ENCODE measurements at places on chromosomes 16 and 17. TPM values are rescaled to one million over a fixed set of nuclear protein-coding genes. Genes with fewer than 3 reads are reported as not detected.

GRCh38 chr17:78951967-78952551 is 26.9 kb upstream of the TIMP2 start:
- peak; percentile 44 for DNase-seq

DNA sequence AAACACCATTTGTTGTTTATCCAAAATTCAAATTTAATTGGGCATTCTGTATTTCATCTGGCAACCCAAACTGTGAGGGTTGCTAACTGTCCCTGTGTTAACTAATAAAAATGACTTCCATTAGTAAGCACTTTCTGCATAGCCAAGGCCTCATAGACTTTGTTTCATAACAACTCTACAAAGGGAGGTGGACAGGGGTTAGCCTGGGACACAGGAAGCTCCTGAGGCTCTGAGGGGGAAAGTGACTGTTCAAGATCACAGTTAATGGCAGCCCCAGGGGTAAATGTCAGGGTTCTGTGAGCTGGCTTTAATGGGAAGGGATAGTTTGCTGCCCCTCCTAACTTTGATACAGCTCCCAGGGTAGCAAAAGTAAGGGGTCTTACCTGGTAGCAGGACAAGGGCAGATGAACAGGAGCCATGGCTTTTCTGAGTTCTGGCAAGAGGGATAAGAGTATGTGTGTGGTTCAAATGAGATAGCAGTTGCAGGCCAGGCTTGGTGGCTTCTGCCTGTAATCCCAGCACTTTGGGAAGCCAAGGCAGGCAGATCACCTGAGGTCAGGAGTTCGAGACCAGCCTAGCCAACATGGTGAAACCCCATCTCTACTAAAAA is 2.2 kb downstream of the HEATR9 start:
- peak; percentile 16 for DNase-seq

Gene FGF11
- total RNA-seq, result 0.18 TPM

DNA sequence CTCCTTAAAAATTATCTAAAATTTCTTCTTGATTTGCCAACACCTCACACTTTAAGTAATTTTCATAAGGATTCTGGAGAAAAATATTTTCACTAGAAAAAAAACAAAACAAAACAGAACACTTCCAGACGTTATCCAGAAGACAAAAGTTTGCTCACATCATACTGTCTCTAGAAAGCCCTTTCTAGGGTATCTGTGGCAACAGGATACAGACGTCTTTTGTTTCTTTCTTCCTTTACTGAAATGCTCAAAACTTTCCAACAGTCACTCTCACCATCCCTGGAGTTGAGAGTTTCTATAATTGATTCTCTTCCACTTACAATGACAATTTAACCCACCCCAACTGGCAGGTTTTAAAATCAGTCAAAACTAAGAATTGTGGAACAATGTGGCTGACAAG is 2.6 kb downstream of the ZC3H7A start:
- DNase-seq, result no peak

Gene NPIPB6
- 0.18 TPM for total RNA-seq

DNA sequence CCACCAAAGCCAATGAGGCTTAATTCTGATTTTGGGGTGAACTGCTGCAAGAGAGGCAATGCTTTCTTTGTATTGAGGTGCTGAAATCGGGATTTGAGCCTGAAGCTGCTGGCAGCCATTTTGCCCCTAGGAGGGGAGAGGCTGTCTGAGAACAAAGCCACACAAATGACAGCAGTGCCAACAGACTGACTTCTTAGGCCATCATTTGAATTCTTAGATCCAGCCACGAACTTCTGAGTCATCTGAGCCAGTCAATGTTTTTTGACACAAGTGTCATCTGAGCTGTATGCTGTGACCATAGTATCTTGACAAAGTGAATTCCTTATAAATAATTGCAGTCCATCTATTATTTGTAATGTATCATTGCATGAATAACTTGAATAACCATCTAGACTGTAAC is 29.0 kb downstream of the HYDIN start:
- DNase-seq, result no peak

GRCh38 chr17:55988861-55989260 is 164.4 kb upstream of the ANKFN1 start:
- DNase-seq, result no peak

Gene CHP2
- not detected for total RNA-seq

GRCh38 chr16:12132850-12133440 is 156.4 kb downstream of the SNX29 start:
- no peak for DNase-seq

- no peak for DNase-seq
Observed at GRCh38 chr16:89115216-89115861, 21.7 kb downstream of the ACSF3 start.

- peak; percentile 16 for DNase-seq
Observed at GRCh38 chr16:22189473-22190080, 16.5 kb upstream of the EEF2K start.

DNA sequence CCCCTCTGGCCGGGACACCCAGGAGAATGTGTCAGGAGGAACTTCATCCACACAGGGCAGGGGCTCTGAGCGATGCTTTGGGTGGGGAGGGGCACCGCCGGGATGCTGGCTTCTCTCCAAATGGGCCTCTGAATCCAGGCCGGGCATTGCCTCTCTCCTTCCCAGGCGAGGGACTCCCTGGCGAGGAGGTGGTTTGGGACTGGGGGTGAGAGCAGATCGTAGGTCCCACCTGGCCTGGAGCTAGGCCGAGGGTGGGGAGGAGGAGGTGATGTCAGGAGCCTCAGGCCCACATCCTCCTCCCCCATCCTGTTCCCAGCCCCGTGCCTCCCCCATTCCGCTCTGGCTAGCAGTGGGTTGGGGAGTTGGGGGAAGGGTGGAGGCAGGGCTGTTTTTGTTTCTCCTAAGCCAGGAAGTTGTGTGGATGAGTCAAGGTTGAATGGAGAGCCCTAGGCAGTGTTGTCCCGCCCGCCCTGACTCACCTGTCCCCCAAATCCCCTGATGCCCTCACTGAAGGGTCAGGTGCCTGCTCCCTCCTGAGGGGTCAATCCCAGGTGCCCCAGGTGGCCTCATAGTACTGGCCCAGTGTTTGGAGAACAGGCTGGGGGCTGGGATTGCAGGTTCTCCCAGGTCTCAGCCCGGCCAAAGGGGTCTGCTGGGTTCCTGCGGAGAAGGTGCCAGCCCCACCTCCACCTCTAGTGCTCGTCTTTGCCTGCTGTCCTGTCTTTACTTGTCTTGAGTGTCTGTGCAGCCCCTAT is 2.8 kb downstream of the GRB7 start:
- peak; percentile 45 for DNase-seq

- DNase-seq, result peak; percentile 17
Observed at GRCh38 chr16:80594756-80595155, 54.0 kb downstream of the DYNLRB2 start.

Gene G6PC1
- not detected for total RNA-seq

GRCh38 chr17:47621293-47622179 is 28.2 kb upstream of the KPNB1 start:
- peak; percentile 91 for DNase-seq

DNA sequence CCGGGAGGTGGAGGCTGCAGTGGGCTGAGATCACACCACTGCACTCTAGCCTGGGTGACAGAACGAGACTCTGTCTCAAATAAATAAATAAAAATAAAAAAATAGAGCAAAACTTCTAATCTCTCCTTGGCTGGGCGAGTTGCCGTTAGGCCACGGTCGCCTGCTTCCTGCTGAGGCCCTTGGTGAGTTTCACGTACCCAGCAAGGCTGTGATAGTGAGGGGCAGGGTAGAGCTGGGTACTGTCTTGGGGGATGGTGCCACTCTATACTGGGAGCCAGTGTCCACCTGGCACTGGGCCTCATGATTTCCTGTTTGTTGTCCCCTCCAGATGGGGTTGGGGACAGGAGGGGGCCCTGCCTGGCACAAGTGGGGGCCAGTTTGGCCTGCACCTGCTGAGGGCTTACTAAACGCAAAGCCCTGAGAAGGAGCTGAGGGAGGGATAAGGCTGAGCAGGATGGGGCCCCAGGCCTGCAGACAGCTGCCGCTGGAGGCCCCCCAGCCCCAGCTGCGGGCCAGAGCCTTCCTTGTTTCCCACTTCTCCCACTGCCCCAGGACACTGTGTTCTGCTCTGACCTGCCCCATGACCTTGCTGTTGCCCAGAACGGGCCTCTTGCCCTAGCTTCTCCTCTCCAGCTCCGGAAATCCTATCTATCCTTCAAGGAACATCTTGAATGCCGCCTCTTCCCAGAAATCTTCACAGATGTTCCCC is 25.4 kb downstream of the GJD3 start:
- DNase-seq, result no peak

Gene TM4SF5
- not detected for total RNA-seq

Gene RUNDC3A
- under 0.01 TPM for total RNA-seq

Gene FNDC8
- not detected for total RNA-seq

Gene KRT12
- total RNA-seq, result not detected

Gene C1QL1
- 0.28 TPM for total RNA-seq

Gene CFAP97D1
- not detected for total RNA-seq

- DNase-seq, result no peak
Observed at GRCh38 chr17:67265436-67266019, 20.5 kb upstream of the HELZ start.

- DNase-seq, result no peak
Observed at GRCh38 chr17:17556671-17557070, 34.8 kb downstream of the PEMT start.

DNA sequence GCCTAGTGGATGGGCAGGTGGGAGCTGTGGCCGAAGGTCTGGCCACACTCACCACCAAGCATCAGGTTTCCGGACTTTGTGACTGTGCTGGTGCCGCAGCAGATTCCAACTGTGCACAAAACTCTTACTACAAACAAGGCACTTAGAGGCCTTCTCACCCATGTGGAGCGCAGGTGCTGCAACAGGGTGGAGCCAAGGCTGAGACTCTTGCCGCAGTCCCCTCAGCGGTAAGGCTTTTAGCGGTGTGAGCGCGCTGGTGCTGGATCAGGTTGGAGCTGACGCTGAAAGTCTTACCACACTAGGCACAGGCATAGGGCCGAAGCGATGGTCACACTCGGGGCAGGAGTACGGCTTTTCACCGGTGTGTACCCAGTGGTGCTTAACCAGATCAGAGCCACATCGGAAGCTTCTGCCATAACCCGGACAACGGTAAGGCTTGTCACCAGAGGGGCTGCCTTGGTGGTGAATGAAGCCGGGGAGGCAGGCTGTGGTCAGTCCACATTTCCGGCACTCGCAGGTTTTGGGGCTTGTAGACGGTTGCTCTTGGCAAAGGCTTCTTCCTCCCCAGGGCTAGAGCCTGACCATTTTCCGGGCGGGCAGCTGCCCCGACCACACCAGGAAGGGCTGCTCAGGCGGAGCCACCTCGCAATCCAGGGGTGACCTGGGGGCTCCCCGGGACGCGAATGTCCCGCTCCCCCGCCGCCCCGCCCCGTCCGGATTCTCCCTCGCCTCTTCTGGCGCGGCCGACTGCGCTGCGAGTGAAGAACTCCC is 1.0 kb upstream of the ARMC5 start:
- peak; percentile 45 for DNase-seq

Gene MIS12
- total RNA-seq, result 18.1 TPM

GRCh38 chr17:79188048-79188447 is 113.4 kb downstream of the ENGASE start:
- DNase-seq, result no peak

Gene KIFC3
- total RNA-seq, result 48.6 TPM

Gene CCR7
- total RNA-seq, result 0.36 TPM

DNA sequence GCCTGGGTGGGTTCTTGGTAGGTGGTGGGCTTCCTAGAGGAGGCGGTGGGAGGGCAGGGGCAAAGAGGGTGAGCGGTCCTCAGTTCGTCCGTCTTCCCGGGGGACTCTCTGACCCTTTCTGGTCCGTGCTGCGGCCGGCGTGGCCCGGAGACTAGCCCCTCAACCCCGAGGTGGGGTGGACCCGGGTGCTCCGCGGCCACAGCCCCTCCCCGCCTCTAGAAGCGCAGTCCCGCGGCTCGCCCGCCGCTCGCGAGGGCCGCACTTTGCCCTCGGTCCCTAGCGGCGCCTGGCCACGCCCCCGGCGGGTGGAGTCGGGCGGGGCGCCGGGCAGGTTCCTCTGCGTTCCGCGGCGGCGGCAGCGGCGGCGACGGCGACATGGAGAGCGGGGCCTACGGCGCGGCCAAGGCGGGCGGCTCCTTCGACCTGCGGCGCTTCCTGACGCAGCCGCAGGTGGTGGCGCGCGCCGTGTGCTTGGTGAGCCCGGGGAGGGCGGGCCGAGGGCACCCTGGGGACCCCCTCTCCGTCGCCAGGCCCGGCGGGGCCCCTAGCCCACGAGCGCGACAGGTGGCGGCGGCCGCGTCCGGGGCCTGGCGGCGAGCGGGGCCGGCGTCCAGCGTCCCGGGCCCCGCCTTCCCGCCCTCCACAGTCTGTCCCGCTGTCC is at the start of gene SYNGR2:
Gene SYNGR2, plus strand, starts transcription at position 340 of the 661 bp plus-strand sequence. Its CDS starts 36 bp downstream, at position 376.
- DNase-seq, result peak; percentile 28

Gene NPIPA7
- total RNA-seq, result not detected

Gene PHOSPHO1
- total RNA-seq, result under 0.01 TPM

Gene TOP2A
- total RNA-seq, result 68.5 TPM

DNA sequence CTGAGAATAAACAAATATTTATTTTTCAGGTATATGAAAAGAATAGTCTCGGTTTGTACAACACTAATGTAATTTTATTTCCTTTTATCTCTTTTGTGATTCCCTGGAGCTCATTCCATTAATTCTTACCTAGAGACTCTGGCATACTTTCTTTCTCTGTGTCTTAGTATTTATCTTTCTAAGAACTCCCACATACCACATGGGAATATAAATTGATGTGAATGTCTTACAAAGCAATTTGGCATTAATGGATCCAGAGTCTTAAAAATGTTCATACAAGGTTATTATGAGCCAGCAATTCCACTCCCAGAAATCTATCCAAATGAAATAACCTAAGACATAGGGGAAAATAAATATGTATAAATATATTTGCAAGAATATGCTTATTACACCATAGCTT is 202.7 kb downstream of the CDH11 start:
- DNase-seq, result no peak

DNA sequence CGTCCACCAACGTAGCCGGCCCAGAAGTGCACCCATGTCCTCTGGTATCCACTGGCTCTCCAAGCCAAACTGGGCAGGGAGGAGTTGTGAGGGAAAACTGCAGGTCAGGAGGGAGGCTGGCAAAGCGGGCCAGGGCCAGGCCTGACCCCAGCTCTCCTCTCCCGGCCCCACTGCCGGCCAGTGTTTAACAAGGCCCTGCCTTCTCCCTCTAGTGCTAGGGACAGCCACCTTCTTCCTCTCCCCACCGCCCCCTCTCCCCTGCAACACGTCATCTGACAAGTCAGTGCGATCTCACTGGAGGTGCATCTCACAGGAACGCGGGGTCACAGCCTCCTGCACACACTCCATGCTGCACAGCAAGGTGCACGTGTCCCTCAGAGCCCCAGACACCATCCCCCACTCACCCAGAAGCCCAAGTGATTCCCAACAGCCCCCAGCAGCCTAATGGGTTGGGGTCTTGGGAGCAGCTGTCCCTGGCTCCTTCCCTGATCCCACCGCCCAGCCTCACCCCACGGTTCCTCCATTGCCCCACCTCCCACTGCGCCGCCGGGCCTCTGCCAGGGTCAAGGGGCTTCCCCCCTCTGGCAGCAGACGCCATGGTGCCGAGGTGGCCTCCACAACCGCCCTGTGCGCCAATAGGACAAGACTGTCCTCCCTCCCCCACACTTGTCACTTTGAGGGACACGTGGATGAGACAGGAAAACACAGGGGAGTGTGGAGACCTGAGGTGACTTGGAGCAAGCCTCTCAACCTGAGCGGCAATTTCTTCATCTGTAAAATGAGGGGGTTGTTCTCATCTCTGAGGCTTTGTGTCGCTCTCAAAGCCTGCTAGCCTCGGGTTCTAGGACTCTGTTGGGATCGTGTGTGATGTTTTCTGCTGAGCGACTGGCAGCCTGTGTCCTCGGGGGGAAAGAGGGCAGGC is 1.1 kb upstream of the ACE start:
- DNase-seq, result peak; percentile 34

Measured in IMR-90 (cell line).